ENCODE measurements at places on chromosomes 4 and X.

GRCh38 chrX:44282753-44283152 is 60.7 kb downstream of the EFHC2 start:
- DNase-seq: no peak

DNA sequence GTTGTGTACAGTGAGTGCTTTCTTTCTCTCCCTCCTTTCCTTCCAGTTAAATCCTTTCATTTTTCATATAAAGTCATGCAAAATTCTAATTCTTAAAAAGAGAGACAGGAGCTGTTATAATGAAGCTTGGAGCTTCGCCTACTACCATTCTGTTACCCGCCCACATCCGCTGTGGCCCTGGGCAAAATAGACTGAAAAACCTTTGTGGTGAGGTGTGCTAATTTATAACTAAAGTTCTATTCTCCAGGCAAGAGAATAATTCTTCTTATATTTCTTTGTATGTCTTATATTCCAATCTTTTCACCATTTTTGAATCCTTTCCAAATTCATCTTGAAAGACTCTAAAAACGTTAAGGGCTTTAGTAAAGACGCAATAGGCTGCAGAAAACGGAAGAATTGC is 7.0 kb downstream of the QRFPR start:
- no peak for DNase-seq

- no peak for DNase-seq
These were observed 25.7 kb downstream of the CXCL13 start for GRCh38 chr4:77631276-77631675.

- DNase-seq: peak; percentile 55
These were observed 1161.3 kb downstream of the C4orf33 start for GRCh38 chr4:130257271-130257670.

GRCh38 chrX:1417921-1418771 is 26.2 kb upstream of the SLC25A6 start:
- no peak for DNase-seq

DNA sequence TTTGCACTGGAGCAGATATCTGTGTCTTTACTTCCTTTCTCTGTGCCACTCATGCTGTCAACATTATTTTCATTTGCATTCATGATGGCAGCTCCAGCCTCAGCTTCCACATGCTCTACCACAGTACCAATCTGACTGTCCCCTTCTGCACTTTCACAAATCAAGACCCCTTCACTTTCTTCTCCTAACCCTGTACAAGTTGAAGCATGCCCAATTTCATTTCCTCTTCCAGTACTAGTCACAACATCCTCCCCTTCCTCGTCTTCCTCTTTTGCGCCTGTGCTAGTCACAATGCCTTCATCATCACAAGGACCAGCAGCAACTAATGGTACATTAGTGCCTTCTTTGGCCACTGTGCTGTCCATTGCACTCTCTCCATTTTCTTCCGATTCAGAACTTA is 26.5 kb downstream of the BOD1L1 start:
- no peak for DNase-seq

GRCh38 chrX:53287493-53288138 is 6.2 kb upstream of the IQSEC2 start:
- no peak for DNase-seq

GRCh38 chrX:347351-348117 is 28.9 kb upstream of the GTPBP6 start:
- no peak for DNase-seq

GRCh38 chr4:82268826-82269193 is 105.0 kb downstream of the HNRNPD start:
- DNase-seq: no peak

DNA sequence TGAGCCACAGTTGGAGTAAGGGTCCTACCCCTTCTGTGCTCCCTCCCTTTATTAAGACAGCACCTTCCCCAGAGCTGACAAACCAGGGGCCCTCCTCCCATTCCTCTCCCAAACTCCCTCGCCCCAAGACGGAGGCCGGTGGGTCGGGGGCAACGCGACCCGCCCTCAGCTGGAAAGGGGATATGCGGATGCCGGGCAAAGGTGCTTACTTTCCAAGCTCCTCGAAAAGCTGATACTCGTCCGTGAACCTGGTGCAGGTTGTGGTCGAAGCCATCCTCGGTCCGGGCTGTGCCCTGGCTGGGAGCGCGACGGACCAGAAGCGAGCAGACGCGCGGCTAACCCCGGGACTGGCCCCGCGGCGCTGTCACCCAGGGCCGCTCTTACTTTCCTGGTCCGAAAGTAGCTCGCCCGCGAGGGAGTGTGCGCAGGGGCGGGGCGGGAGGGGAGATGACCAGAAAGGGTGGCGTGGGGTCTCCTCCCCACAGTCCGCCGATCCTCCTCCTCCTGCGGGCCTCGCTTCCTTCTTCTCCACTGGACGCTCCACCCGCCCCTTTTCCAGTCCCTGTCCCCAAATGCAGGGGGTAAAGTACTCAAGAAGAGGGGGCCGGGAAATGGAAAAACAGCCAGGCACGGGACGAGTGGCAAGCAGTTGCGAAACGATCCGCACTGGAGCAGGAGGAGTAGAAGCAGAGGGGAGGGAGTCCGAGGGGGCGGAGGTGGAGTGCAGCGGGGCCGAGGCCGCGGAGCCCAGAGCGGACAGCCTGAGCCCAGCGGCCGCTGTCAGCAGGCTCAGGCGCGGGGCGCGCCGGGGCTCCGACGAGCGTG is 531 bp downstream of the CAMK2D start:
- peak; percentile 78 for DNase-seq

- DNase-seq: no peak
These were observed 75.8 kb downstream of the TSPAN7 start for GRCh38 chrX:38636949-38637819.

GRCh38 chr4:128220286-128221235 is 67.1 kb downstream of the PGRMC2 start:
- DNase-seq: no peak

GRCh38 chrX:71578253-71579135 is at the start of gene GCNA:
TSS of gene GCNA (plus strand) at chrX:71578437. CDS start at chrX:71580822, 2,385 bp downstream.
- no peak for DNase-seq

DNA sequence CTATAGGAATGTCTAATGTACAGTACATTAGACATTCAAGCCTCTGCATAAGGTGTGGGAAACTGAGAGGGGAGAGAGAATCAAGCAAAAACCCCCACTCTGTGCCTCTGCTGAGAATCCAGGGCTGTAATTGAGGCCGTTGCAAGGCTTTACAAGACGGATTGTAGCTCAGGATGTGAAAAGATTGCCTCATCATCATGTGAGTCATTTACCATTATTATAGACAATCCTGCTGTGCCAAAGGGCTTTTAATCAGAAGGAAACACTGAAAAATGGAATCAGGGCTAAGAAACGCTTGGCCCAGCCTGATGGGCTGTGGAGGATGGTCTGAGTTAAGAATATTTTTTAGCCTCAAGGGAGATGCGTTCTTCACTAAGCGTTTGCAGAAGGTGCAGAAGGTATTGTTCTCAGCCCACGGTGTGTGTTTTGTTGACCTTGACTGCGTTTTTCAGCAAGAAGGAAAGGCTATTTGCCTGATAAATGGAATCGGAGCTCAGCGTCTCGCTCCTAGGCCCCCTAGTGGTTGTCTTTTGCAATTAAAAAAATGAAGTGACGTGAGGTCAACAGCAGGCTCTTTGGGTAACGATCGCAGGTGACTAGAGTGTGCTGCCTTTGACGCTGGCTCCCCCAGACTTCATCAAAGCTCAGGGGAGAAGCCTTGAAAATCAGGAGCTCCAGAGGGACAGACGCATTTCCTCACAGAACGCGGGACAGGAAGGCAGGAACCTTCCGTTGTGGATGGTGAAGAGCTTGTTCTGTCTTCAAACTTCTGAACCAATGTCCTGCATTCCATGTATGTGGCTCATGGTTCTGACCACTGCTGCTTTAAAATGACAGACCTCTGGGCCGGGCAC is 18.1 kb upstream of the CHRNA9 start:
- DNase-seq: peak; percentile 86

GRCh38 chr4:153204247-153204671 is at the start of gene TRIM2:
TSS of gene TRIM2 (plus strand) at chr4:153204443. CDS start at chr4:153204531, 88 bp downstream.
- no peak for DNase-seq

GRCh38 chr4:114265342-114265741 is 285.9 kb upstream of the ARSJ start:
- DNase-seq: no peak

DNA sequence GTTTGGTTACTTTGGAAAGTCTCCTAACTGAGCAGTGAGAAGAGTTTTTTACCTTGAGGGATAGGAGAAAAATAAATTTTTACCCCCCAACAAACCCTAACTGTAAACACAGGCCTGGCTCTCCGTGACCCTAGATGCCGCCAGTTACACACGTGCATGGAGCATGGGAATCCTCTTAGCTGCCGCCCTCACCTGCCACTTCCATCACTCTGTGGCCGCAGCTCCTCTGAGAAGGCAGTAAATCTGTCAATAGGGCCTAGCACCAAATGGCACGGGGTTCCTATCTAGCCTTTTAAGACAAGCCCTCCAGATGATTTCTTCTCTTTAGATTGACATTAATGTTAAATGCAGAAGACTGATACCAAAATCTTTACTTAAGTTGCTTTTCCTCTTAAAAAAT is 330.3 kb upstream of the FAM241A start:
- DNase-seq: no peak

DNA sequence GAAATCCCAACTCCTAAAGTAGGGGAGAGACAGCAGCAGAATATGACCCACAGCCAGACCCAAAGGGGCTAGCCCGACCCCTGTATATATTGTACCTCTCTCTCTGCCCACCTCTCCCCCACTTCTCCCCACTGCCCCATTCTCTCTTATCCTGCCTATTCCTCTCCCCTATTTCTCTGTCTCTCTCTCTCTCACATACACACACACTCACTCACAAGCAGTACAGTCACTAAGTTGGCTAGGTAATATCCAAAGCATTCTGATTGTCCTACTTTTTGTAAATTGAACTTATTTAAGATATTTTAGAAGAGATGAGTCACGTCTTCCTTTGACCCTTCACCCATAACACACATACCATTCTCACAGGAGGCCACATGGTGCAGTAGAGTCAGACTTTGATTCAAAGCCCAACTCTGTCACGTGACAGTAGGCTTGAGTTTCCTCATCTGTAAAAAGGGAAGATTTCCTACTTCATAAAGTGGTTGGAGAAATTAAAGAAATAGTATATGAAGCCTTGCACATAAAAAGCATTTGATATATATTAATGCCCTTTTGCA is 29.5 kb downstream of the SRPX2 start:
- DNase-seq: peak; percentile 47

DNA sequence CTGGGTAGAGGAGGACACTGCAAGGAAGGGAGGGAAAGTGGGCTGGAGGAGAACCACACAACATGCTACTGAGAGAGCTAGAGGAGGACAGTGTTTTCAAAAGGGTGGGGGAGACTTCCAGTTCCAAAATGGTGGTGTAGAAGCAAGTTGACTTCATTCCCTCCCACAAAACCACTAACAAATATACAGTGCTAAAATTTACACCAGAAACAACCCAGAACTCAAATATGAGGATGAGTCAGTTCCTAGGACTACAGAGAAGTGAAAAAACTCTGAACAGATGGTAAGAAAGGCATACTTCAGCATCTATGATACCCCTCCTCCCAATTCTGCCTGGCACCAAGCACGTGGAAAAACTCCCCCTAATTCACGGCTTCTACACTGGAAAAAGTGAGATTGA is 9.8 kb downstream of the AADAT start:
- no peak for DNase-seq

- DNase-seq: no peak
These were observed 24.7 kb downstream of the IL3RA start for GRCh38 chrX:1361275-1361674.

All from GM04503 (cell line).